ENCODE measurements at places on chromosomes 4 and X. TPM values are rescaled to one million over a fixed set of nuclear protein-coding genes. Genes with fewer than 3 reads are reported as not detected.

GRCh38 chrX:133670383-133670782 lies 255.1 kb upstream of the GPC4 start:
- peak; percentile 19 for DNase-seq

DNA sequence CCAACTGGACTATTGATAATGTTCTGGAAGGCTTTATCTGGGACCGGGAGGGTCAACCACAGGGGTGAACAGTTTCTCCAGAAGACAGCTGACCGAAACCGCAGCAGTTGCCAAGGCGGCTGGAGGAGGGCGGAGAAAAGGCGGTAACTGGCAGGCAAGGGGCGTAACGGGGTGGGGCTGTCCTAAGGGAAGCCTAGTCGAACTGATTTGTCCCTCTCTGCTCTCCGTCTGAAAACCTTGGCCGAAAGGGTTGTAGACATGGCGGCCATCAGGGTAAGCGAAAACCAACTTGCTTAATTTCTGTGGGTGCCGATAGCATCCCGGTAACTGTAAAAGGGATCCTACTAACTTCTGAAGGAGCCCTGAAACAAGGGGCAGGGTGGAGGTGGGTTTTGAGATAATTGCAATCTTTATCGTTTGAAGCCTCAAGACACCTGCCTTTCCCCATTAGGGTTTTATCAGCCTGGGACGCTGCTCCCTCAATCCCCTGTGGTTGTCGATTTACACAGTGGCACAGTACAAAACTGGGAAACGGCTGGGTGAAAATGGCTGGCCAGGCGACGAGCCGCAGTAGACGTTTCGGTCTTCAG lies at the start of gene APOOL:
Gene APOOL (plus strand): TSS at position 223 of the 590 bp plus-strand sequence. CDS start 36 bp downstream, at position 259.
- DNase-seq = peak; percentile 76

- DNase-seq = no peak
These were observed 9.1 kb downstream of the MED28 start for GRCh38 chr4:17623451-17624001.

GRCh38 chr4:38683276-38683675 lies 19.3 kb downstream of the KLF3 start:
- DNase-seq = no peak

DNA sequence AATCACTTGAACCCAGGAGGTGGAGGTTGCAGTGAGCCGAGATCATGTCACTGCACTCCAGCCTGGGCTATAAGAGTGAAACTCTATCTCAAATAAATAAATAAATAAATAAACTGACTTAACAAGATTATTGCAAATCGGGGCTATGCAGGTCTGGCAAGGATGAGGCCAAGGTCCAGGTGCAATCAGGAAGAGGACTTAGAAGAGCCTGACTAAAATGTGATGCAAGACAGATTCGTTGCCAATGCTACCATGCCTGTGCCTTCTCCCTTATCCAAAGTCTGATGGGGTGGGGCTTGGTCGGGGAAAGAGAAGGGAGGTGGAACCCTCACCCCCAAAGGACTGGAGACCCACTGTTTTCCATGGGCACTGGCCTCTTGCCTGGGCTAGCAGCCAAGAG lies 14.7 kb downstream of the ZCCHC13 start:
- DNase-seq = no peak

GRCh38 chrX:100926453-100926852 lies 2.3 kb downstream of the XKRX start:
- no peak for DNase-seq

GRCh38 chr4:97892592-97893266 lies 250.5 kb downstream of the STPG2 start:
- no peak for DNase-seq

- peak; percentile 6 for DNase-seq
These were observed 36.0 kb upstream of the SPANXC start for GRCh38 chrX:141278306-141278705.

Gene USP26
- total RNA-seq = not detected

- DNase-seq = no peak
These were observed 16.4 kb downstream of the NAAA start for GRCh38 chr4:75924309-75924827.

Gene TEX11
- total RNA-seq = not detected

DNA sequence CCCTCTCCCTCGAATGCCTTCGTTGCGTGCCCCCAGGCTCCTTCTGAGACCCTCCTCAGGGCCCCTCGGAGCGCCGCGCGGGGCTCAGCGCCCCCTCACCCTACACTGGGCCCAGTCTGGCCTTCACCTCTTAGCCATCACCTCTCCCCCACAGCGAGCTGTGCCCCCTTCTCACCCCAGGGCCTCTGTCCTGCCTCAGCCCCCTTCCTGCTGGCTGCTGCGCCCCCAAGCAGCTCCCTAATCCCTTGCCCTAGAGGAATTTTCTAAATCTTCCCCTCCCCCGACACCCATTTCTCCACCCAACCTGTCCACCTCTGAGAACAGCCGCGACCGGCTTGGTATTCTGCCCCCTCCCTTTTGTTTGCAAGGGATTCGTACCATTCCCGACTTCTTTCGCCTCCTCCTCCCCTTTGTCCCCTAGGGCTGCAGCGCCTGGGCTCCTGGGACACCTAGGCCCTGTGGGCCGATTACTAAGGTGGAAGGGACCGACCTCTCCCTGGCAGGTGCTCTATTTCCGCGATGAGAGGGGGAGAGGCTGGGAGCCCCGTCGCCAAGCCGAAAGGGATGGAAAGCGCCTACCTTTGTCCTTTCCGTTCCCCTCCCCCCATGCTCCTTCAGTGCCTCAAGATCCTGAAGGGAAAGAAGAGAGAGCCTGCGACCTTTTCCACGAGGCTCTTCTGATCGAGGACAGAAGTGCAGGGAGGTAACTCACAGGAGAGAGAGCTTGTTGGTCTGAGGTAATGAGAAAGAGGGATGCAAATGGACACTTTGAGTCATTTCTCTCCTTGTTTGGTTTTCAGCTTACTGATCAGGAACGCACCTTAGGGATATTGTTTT lies 10.9 kb downstream of the DLG3 start:
- peak; percentile 31 for DNase-seq

Gene APELA
- not detected for total RNA-seq

Gene MGARP
- total RNA-seq = 0.90 TPM

DNA sequence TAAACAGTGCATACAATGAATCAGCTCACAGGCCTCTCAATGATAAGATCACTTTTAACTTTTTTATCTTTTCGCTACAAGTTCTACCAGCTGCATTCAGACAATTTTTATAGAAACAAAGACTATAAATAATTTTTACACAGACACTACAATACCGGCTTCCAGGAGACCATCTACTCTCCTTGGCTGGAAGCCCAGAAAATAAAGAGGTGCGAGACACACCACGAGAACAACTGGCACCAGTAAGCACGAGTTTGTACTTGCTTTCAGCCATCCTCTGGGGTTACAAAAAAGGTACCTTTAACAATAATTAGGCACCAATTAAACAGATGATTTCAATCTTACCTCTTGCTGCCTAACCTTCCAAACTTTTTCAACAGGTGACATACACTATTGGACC lies 11.2 kb upstream of the PRDX4 start:
- no peak for DNase-seq

DNA sequence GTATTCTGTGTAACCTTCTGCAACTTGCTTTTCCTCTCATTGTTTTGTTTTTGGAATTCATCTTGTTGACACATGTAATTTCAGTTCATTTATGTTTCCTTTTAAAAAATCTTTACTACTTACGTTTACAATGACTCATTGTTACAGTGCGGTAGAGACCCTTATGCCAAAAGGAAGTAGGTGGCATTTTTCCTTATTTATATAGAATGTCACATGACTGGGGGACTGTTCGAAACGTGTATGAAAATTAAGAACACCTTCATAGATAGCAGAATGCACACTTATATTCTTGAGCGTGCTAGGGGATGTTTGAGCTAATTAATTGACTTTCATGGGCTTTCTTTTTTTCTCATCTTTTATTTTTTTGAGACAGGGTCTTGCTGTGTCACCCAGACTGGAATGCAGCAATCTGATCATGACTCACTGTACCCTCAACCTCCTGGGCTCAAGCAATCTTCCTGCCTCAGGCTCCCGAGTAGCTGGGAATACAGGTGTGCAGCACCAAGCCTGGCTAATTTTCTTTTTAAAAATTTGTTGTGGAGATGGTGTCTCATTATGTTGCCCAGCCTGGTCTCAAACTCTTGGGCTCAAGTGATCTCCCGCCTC lies 7.3 kb downstream of the REPS2 start:
- DNase-seq = peak; percentile 3

- no peak for DNase-seq
These were observed 9.3 kb upstream of the CPE start for GRCh38 chr4:165369522-165369921.

GRCh38 chrX:69216446-69216845 lies 51.2 kb upstream of the PJA1 start:
- no peak for DNase-seq

DNA sequence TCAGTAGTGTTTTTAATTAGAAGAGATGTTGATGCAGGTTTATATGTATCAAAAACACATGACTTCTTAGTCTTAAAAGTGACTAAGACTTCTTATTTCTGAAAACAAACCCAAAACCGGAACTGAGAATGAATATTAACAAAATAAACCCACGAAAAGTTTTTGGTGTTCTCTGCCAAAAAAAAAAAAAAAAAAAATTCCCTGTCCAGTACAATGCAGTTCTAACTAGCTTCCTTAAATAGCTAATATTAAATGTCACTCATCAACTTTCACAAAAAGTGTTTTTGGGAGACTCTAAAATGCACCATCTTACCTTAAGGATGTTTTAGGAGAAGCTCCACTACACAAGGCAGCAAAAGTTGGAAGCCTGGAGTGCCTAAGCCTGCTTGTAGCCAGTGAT lies 2.0 kb downstream of the ANKRD37 start:
- DNase-seq = no peak

Measured in Caki2 (cell line).